Bronchial smooth muscle cell (primary cell): ENCODE measurements at places on chromosomes 2 and 18. TPM values are rescaled to one million over a fixed set of nuclear protein-coding genes. Genes with fewer than 3 reads are reported as not detected.

The PER2 gene
- 2.0 and 3.7 TPM in 2 replicates for total RNA-seq

The HOXD11 gene
- total RNA-seq = not detected in 2 replicates

The UPP2 gene
- 0.09 TPM in 1 of 2 replicates, not detected in the other for total RNA-seq

The LIMS3 gene
- total RNA-seq = 0.34 and 1.6 TPM in 2 replicates

The CROCC2 gene
- 0.26 and 0.63 TPM in 2 replicates for total RNA-seq

The SERPINB4 gene
- not detected in 2 replicates for total RNA-seq

The DAW1 gene
- total RNA-seq = 0.16 TPM in 1 of 2 replicates, not detected in the other

The ME2 gene
- total RNA-seq = 19.2 and 24.1 TPM in 2 replicates

The PLCD4 gene
- total RNA-seq = 6.1 and 7.6 TPM in 2 replicates

The FHOD3 gene
- 4.3 and 12.9 TPM in 2 replicates for total RNA-seq

The XDH gene
- total RNA-seq = 0.16 and 0.17 TPM in 2 replicates

The MGAT5 gene
- total RNA-seq = 27.6 and 29.4 TPM in 2 replicates

The CYP27C1 gene
- under 0.01 TPM in 1 of 2 replicates, not detected in the other for total RNA-seq

The POMC gene
- total RNA-seq = 1.4 TPM in 1 of 2 replicates, not detected in the other
